ENCODE measurements at places on chromosomes 4 and X.

DNA sequence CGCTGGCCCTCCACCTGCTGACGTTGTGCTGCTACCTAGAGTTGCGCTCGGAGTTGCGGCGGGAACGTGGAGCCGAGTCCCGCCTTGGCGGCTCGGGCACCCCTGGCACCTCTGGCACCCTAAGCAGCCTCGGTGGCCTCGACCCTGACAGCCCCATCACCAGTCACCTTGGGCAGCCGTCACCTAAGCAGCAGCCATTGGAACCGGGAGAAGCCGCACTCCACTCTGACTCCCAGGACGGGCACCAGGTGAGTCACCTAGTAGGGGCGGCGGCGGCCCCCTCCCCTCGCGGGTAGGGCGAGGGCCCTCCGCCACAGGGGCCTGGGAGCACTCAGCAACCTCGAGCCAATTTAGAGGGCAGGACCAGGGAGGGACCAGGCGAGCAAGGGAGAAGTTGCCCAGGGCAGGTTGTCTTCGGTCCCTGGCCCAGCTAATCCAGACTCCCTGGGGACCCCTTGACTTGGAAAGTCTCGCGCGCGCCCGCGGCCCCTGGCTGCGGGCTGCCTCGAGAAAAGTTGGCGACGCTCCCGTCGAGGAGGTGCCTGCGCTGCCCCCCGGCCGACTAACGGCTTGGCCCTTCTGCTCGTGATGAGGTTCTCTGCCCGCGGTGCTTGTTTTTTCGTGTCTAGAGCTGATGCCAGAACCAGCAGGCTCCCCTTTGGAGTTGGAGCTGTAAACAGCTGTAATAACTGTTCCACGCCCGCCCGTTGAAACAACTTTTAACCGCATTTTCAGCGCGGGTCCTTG lies 717 bp downstream of the EDA start:
- peak; percentile 54 for DNase-seq

DNA sequence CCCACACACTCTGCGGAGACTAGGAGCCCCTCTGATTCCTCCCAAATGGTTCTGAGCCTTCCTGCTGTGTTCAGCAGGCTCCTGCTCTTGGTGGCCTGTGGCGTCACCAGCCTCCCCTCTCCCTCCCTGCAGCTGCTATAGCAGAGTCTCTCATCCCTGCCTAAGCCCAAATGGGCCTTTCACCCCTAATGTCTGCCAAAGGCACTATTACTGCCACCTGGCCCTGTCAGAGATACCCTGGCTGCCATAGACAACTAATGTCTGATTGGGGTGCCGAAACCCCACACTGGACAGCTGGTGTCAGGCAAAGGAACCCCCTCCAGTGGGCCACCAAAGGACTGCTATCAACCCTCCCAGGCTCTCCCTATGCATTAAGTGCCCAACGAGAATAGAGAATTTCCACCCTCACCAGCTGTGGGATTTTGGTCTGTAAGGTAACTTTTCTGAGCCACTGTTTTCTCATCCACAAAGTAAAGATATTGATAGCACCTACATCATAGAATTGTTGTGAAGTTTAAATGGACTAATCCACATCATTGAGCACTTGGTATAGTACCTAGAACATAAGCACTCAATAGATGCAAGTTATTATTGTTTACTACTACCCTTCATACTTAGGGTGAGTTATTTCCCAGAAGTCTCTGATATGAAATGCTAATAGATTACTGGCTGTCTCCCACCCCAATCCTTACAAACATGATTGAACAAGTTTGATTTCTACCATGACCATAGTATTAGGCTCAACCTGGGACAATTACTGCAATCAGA lies 421.3 kb downstream of the MID1IP1 start:
- no peak for DNase-seq

DNA sequence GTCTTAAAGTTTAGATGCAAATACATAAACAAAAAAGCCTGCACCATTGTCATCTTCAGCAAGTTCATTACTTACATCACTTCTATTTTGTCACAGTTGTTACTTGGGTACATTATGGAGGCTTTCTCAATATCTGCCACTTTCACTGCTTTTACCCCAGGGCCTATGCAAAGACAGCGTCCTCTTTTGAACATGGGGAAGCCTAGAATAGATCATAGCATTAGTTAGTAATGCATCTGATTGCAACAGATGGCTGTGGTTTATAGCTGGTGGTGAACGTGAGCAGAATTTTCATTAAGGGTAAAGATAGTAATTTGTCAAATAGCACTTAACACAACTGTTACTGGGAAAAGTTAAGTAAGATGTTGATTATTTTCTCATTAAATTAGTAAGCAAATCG lies 729 bp downstream of the CXCL11 start:
- DNase-seq, result no peak

DNA sequence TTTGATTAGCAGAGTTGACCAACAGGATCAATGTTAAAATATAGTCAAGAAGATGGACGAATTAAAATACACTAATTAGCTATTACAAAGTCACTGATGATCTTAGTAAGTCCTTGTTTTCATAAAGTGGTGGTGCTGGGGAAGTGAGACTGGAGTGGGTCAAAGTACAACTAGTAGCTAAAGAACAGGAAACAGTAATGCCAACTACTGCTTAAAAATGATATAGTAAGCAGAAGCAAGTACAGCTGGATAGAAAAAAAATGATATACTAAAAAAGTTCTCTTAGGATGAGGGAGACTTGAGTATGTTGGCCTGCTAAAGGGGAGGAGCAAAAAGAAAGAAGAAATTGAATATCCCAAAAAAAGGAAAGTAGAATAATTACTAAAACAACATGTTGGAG lies 580.8 kb upstream of the FTHL17 start:
- DNase-seq, result no peak

- DNase-seq, result no peak
Observed at GRCh38 chr4:155742310-155743015, 16.4 kb upstream of the GUCY1B1 start.

DNA sequence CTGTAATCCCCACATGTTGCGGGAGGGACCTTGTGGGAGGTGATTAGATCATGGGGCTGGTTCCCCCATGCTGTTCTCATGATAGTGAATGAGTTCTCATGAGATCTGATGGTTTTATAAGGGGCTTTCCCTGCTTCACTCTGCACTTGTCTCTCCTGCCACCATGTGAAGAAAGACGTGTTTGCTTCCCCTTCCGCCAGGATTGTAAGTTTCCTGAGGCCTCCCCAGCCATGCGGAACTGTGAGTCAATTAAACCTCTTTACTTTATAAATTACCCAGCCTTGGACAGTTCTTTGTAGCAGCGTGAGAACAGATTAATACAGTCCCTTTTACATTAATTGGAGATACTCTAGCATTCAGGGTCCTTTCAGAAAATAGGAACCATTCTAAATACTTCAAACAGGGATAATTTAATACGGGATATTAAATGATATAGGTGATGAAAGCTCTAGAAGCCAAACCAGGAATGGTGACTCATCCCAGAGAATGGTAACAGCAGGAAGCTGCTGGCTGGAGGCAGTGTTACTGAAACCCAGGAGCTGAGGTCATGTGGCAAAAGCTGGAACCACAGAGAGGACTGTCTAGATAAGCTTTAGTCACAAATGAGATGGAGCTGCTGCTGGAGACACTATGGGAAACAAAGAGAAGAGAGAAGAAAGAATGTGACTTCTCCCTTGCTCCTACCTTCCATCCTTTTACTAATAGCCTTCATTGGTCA lies 57.3 kb downstream of the GSTCD start:
- DNase-seq, result no peak

DNA sequence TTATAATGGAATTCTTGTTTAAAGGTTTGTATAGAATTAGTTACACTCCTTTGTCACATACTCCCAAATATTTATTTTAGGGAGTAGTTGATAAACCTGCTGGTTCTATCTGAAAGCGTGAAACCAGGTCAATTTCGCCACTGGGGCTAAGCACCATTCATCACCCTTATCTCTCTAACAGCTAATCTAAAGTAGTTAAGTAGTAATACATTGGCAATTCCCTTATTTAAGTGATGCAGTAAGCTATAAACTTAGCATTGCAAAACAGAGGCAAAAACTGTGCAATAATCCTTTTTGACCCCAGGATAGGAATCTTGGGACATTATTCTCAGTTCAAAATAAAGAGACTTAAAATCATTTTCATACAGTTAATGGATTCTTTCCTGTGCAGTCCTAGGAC lies 33.7 kb upstream of the PTPN13 start:
- no peak for DNase-seq

GRCh38 chrX:48696909-48697727 lies 584 bp downstream of the SUV39H1 start:
- DNase-seq, result peak; percentile 72

DNA sequence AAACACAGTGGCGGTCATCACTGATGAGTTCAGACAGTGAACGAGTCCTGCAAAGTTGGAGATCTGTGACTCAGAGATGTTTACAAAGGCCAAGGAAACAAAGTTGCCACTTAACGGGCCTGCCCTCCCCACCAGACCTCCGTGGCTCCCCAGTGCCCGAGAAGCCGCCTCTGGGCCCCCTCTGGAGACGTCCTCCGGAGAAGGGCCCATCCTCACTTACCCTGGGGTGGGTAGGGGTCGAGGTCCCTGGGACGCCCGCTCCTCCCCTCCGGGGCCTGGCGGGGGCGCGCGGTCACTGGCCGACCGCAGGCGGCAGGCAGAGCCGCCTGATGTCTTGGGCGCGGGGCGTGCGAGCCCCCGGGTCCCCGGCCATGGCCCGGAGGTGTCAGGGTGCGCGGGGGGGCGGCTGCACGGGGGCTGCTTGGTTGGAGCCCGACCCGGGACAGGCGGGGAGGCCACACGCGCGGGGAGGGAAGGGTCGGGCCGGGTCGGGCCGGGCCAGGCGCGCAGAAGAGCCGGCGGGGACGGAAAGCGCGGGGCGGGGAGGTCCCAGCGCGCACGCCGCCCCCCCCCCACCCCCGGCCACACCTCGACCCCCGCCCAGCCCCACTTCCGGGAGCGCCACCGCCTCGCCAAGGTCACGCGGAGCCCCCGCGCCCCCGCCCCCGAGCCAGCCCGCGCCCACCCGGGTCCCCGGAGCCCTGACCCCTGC lies 529 bp downstream of the DHRSX start:
- DNase-seq, result peak; percentile 85

- no peak for DNase-seq
Observed at GRCh38 chr4:69658133-69658532, 5.1 kb upstream of the UGT2A1 start.

DNA sequence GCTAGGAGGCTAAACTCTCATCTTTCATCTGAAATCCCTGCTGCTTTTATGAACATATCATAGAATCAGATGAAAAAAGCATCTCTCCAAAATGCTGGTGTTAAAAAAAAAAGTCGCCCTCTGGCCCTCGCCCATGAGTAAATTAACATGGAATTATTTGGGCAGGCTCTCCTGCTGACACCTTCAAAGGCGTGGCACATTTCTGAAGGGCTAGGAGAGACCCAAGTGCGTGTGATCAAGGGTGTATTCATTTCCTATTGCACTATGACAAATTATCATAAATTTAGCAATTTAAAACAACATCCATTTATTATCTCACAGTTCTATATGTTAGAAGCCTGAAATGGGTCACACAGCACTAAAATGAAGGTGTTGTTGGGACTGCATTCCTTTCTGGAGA lies 5.1 kb downstream of the ANXA3 start:
- DNase-seq, result no peak

GRCh38 chr4:34181891-34182290 lies 2062.4 kb downstream of the ARAP2 start:
- DNase-seq, result no peak

DNA sequence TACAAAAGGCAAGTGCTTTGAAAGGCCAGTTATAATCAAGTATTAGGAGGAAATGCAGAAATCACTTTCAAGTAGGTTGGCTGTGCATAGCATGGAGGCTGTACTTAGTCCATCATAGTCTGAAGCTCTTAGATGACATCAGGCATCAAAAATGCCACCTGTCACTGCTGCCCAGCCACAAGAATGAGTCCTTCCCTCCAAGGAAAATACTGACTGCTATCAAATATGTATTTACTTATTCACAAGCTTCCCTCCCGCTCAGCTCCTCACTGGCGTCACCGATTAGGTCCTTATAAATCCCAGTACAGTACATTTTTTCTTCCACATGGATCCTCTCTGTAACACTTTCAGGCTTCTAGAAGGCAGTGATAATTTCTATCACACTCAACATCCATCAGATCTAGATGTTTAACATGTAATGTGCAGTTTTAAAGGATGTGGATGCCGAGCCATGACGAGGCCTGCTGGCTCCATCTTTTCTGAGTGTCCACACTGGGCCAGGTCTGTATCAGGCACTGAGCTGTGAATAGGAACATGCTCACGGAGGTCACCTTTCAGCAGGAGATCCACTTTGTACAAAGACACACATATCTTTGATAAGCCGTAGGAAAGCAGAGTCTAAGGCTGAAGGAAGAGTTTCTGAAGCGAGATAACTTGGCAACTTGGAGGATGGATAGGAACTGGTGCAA lies 121.9 kb downstream of the PALLD start:
- no peak for DNase-seq

- DNase-seq, result no peak
Observed at GRCh38 chr4:48137846-48138245, 3.8 kb upstream of the TXK start.

DNA sequence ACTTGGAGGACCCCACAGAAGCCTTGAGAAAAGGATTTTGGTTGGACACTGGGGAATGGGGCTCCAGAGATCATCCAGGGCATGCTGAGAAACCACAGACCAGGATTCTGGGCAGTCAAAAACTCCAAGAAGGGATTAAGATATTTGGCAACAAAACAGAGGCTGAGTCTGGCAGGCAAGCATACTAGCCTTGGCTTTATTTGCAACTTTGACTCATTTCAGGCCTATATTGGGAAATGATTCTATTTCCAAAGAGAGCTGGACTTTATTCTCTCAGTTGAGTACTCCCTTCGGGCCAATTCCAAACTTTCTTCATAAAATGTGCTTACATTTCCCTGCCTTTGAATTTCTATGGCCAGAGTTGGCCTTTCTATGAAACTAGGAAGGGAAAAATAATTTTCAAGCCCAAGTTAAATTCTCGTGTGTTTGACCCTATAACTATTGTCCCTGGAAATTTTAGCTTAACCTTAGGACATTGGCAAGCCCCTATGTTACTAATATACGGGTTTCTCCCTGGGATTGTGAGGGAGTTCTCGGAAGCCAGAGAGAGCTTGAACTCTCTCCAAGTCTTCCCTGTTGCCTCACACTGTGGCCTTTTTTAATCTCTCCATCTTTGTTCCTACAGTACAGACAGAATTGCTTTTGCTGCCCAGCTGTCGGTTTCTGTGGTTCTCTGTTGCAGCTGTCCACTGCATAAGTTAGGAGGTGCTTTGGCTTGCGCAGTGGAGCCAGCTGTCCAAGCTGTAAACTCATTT lies 112.6 kb upstream of the FAM9A start:
- no peak for DNase-seq

DNA sequence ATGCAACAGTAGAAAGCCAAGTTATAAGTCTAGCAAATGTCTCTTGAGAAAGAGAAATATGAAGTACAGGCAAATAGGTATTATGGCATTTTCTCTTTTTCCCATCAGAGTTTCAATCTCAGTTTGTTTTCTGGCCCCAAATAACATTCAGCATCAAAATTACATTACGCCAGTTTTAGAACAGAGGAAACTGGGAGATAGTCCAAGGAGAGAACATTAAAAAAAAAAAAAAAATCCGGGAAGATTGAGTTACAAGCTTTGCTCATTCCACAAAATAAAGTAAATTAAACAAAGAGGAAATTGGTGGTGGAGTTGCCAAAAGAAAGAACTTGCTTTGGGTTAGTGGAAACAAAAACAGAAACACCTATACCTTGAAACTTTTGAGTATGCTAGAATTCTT lies 50.4 kb upstream of the IL13RA2 start:
- no peak for DNase-seq

Data from ecto neural progenitor cell (in vitro differentiated cells).